ENCODE measurements at places on chromosomes 1 and 21.
A peak's percentile ranks its signal among the peaks of the same experiment; 100 is the strongest.

GRCh38 chr1:19689085-19689757 is 24.5 kb downstream of the HTR6 start:
- peak; percentile 55 for DNase-seq

DNA sequence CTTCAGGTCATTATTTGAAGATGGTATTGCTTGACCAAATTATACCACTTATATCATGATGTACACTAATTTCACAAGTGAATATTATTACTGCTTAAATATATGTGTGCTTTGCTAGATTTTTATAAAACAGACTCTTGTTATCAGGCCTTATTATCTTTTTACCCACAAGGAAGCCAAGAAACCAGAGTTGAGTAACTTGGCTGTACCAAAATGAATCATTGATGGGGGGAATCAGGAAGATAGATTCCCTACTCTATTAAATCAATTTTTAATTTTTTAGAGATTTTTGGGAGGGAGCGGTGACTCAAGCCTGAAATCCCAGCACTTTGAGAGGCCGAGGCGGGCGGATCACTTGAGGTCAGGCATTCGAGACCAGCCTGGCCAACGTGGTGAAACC is 16.0 kb upstream of the SCCPDH start:
- no peak for DNase-seq

- no peak for DNase-seq
Measured at GRCh38 chr1:117732065-117732797, 126.4 kb downstream of the TENT5C start.

DNA sequence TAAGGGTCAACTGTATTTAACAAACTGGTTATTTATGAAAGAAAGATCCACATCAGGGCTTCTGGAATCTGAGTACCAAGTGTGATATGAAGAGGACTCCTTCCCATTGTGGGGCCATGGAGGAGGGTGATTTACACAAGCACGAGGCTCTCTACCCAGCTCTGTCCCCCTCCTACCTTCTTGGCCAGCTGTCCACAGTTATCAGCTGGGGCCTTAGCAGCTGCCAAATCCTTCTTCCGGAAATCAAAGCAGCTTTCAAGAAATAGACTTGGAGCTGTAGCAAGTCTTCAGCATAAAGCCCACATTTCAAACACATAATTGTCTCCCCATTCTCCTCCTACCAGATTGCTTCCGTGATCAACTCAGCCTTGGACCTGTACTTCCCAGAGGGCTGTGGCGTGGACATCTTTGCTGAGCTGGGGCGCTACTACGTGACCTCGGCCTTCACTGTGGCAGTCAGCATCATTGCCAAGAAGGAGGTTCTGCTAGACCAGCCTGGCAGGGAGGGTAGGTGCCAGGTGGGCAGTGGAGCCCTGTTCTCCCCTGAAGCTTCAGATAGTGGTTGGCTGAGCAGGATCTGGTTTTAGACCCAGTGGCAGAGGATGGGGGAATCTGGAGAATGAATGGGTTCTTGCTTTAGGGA is 15.5 kb downstream of the AZIN2 start:
- no peak for DNase-seq

DNA sequence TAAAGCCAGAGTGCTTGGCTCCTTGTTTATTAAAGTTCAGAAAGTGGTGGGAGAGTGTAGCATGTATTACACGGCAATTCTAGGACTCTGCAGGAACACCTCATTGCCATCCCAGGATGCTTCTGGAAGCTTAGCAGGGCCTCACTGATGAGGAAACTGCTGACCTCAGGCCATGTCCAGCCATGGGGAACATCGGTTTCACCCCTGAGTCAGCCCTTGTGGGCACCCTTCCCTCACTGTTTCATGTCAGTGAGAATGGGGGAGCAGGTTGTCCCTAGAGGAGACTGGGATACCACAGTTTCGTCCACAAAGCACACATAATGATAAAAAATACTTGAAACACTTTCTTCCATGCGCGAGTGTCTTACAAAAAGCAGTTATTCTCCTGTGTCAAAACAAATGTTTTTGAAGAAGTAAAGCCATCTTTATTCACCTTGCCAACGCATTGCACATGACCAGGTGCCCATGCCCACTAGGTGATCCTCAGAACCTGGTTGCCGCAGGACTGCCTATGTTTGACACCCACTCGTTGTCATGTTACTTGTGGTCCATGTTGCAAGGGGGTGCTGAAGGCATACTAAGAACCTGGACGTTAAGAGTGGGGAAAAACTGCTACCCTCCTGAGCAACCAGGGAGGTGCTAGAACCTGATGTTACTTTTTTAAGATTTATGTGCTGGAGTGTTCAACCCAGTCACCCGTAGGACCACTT is 41.2 kb upstream of the TTC22 start:
- DNase-seq = no peak

GRCh38 chr1:204162494-204163074 is 3.6 kb downstream of the REN start:
- peak; percentile 75 for DNase-seq

GRCh38 chr1:232339073-232339472 is 290.9 kb downstream of the SIPA1L2 start:
- DNase-seq = no peak

DNA sequence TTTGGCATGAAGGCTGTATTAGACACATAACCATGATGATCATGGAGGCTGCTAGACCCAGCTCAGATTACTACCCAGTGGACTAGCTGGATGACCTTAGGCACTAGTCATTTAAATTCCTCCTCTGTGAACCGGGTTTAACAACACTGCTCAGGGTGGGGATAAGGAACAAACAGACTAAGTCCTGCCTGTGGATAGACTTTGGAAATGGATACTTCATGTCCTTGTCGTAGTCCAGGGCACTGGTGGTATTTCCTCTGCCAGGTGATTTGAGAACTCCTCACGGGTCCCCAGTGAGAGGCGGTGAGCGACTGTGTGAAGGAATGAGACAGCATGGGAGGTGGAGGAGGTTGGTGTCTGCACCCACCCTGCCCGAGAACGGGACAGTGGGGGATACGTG is 72.9 kb upstream of the SELENON start:
- DNase-seq = no peak
